ENCODE measurements at places on chromosomes 12 and 14. TPM values are rescaled to one million over a fixed set of nuclear protein-coding genes. Genes with fewer than 3 reads are reported as not detected.

DNA sequence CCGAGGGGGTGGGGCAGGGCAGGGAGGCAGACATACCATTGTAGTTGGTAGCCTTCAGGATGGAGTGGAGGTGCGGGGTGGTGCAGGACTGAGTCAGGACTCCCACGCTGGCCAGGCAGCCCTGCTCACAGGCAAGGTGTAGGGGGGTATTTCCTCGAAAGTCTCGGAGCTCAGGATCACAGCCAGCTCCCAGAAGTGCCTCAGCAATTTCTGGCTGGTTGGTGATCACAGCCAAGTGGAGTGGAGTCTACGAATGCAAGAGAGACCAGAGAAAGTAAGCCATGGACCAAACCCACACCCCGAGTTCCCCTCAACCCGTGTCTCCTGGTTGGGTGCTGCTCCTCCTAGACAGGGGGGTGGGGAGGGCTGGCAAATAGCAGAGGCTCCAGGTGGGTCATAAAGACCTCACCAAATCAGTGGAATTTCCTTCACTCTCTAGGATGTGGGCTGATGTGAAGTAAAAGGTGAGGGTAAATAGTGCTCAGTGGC, 1.4 kb downstream of the NFKBIA start:
- DNase-seq, result no peak

The TPPP2 gene
- not detected for total RNA-seq

GRCh38 chr14:75120541-75121291, 6.1 kb downstream of the NEK9 start:
- DNase-seq, result no peak

DNA sequence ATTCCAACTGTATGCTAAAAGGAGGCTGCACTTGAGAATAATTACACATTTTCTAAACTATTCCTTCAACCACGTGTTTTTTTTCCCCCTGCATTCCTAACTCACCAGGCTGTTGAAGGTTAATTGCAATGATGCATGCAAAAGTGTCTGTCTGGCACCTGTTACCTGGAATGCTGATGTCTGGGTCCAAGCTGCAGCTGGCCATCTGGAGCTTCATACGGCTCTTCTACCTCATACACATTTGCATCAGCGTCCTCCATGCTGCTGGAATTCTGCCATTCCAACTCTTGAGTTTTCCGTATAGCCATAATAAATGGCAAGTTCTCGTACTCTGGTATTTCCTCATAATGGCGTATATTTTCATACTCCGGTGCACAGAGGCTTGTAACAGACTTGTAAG, 8.6 kb downstream of the FGD6 start:
- DNase-seq, result no peak

The LRRC10 gene
- total RNA-seq, result not detected

Measured in glomerular endothelial cell (primary cell).